ENCODE measurements at places on chromosomes 6 and 20.

GRCh38 chr6:157024745-157025144, 247.6 kb downstream of the ARID1B start:
- no peak for DNase-seq

DNA sequence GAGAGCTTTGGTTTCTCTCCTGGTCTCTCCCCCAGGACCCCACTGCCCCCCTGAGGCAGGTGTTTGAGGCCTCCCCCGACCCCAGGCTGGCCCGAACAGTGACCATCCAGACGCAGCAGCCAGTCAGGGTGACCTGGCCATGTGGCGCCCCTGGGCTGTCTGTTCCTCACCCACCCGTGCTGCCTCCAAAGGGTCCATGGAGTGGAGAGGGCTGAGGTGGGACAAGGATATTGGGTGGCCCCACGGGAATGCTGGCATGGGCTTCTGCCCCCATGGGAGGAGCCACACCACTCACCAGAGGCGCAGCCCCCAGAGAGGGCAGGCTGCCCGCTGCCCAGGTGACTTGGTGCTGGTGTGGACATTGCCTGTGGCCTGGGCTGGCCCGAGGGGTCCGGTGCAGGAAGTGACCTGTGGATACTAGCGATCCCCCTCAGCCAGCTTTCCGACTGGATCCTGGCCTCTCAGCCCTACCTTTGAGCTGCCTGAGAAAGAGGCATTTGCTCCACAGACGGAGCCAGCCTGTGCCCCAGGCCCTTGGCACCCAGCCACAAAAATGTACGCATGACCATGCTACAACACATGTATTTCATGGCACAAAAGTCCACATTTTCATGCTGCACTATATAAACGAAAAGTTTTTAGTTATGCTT, 50.8 kb downstream of the BCAS4 start:
- no peak for DNase-seq

DNA sequence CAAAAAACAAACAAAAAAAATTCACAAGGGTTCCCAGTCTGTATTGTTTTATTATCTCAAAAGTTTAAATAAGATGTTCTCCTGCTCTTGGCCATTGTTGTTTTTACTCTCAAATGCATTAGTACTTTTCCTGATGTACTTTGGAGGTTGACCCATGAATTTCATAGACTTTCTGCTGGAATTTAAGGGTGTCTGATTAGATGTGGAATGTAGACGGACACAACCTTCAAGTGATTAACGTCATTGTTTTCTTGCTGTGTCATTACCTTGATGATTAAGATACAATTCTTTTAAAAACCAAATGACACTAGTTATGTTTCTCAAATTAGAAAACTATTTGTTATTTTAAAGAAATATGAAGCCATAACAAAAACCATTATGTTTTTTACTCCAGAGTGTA, 421.4 kb upstream of the RUNX2 start:
- DNase-seq: no peak

- DNase-seq: no peak
Observed at GRCh38 chr6:119891644-119892043, 542.1 kb upstream of the MAN1A1 start.

- DNase-seq: no peak
Observed at GRCh38 chr6:135938576-135939207, 87.2 kb downstream of the PDE7B start.

DNA sequence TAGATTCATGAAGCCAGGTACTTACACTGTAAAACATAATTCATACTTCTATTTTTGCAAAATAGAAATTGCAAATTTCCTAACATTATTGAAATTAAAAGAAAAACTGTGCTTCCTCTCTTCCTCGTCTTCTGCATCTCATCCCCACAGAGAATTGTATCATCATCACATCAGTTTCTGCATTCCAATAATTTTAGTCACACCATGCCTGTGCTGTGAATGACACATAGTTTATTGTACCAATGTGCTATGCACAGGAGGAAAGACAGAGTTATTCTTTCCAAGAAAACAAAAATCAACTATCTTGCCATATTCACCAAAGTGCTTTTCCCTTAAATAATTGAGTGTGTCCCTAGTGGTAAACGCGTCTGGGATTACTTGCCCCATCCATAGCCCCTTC, 38.1 kb upstream of the FAM135A start:
- DNase-seq: no peak

DNA sequence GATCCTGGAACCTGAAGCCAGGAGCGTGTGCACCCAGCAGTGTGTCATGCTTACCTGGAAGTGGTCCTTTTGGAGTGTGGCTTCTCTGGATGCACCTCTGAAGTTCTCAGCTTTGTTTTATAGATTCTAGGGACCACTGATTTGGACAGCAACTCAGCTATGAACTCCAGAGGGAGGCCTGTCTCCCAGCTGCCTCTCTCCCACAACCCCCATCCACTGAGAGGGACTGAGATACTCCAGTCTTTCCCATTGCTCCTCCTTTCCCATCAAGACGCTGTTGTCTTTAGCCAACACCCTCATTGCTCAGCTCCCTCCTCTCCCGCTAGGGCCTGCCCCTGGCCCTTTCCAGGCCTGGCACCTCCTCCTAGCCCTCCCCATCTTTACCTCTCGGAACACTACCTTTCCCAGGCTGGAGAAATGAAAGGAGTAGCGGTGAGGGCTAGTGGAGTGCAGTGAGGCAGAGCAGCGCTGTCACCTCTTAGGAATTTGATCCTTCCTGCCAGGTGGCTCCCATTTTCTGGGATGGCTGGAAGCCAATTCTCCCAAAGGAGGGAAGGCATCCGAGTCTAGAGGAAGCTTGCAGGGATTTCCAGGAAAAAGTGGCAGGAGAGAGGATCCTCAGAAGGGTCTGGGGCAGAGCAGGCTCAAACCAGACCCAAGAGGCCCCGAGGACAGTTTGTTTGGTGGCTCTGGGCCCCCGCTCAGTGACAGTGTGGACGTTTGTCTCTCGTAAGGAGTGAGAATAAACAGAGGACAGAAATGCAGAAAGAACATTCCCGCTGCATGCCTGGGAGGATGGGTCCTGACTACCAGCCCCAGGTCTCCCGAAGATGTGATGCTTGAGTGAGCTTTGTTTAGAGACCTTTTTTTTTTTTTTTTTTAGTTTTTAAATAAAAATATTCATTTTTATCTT, at the start of gene LRRN4:
TSS of gene LRRN4 (minus strand) at position 285 of the 913 bp plus-strand sequence. CDS start 1,261 bp downstream, outside the sequence.
- no peak for DNase-seq

GRCh38 chr6:27687154-27688013, 214.5 kb upstream of the ZNF184 start:
- DNase-seq: peak; percentile 52

DNA sequence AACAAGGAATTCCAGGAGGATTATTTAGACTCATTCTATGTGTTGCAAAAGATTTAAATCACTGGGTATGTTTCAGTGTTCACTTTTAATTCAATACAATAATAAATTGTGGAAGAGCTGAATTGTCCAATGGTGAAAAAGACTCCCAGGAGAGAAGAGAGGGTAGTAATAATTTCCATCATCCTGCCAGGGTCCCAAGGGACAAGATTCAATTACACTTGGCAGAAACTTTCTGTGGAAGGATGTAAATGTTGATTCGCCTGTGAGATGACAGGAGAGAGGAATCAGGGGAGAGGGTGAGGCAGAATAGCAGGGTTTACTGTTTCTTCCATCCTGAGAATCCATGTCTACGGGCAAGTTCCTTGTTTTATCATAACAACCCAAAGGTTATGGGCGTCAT, 342.7 kb downstream of the ESR1 start:
- no peak for DNase-seq

DNA sequence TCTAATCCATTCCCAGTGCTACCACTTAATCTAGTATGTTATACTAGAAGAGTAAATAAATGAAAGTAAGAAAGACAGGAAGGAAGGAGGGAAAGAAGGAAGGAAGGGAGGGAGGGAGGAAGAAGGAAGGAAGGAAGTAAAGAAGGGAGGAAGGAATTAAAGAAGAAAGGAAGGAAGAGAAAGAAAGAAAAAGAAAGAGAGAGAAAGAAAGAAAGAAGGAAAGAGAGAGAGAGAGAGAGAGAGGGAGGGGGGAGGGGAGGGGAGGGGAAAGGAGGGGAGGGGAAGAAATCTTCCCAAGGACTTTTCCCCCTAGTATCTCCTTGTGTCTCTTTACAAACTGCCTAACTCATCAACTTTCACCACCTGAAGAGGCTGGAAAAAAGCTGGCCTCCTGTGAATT, 20.8 kb upstream of the MUC21 start:
- no peak for DNase-seq

GRCh38 chr20:24007073-24007595, 18.6 kb upstream of the GGTLC1 start:
- DNase-seq: no peak

- DNase-seq: no peak
Observed at GRCh38 chr20:1803061-1803931, 91.9 kb upstream of the SIRPA start.

- no peak for DNase-seq
Observed at GRCh38 chr6:131954059-131954774, 3.0 kb upstream of the CCN2 start.

GRCh38 chr6:45163952-45164766, 164.0 kb upstream of the RUNX2 start:
- peak; percentile 6 for DNase-seq

DNA sequence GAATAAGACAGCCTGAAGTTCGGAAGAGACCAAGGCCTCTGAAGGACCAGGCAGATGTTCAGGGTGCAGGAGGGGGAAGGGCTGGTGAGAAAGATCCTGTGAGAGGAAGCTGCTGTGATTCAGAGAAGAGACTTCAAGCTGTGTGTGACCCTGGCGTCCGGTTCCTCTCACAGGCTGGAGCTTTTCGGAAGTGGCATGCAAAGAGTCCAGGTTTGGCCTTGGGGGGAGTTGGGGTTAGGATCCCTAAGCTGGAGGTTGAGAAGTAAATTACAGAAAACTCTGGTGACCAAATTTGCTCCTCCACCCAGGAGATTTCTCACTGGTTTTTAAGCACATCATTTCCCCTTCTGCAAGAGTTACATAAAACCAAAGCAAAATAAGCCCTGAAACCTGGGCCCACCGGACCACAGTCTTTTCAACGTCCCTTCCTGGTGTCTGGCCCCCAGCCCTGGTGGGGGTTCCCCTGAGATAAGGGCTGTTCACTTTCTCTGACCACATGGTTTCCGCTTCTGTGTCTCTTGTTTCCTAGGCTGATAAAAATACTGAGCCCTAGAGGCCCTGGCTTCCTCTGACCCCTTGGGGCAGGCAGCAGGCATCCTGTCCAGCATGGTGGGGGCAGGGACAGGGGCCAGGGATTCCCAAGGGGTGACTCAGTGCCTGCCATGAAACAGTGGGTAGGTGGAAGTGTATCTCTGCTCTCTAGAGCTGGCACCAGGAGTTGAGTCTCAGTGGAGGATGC, 12.0 kb upstream of the LTA start:
- no peak for DNase-seq

DNA sequence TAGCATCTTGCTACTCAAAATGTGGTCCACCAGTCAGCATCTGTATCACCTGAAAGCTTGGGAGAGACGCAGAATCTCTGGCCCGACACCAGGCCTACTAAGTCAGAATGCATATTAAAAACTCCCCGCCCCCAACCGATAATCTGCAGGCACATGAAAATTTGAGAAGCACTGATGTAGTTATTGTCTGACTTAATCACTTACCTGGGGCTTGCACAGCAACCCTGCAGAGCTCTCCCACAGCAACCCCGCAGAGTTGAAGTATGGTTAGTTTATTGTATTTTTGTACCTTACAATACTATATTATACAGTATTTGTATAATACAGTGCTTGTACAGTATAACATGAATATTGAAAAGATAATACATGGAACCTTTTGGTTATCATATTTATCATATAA, 53.7 kb downstream of the KLHL31 start:
- no peak for DNase-seq

DNA sequence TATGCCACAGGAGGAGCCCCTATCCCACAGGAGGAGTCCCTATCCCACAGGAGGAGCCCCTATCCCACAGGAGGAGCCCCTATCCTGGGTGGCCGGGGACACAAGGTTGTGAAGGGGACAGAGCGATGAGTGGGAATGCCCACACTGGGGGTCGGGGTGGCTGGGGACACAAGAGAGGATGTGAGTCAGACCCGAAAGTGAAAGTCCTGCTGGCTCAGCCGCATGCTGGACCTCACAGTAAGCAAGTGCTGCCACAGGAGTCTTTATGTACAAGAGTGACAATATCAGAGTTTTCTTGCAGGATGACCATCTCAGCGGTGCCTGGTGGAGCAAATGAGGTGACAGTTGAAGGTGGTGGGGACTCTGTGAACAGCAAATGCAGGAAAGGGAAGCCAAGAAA, 93.7 kb downstream of the PSMB1 start:
- DNase-seq: peak; percentile 13

DNA sequence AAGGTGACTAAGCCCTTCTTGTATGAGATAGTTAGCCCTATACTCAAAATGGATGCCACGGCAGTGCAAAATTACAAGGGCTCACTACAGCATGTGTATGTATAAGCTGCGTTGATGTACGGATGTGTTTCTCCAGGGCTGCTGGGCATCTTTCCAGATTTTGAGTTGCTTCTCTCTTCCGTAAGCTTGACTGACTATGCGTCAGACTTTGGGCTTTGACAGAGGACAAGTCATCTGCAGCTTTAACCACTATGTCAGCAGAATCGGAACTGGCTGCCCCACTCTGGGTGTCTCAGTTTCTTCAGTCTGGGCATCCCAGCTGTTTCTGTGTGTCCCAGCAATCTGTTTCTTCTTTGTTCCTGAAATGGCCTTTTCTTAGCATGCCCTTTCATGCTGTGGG, 241.6 kb downstream of the BTBD3 start:
- no peak for DNase-seq

GRCh38 chr6:161066511-161066910, 74.9 kb downstream of the MAP3K4 start:
- no peak for DNase-seq

All from activated CD8-positive, alpha-beta memory T cell treated with anti-CD3 and anti-CD28 coated beads for 4 hours (primary cell).